Stomach (tissue), 19 donors: ENCODE measurements at places on chromosomes 6 and 20.

- H3K27ac ChIP-seq = no peak overlapping the region
- peaks cover 14% of the 10 kb centered on the region for H3K4me1 ChIP-seq
- H3K4me3 ChIP-seq = no peak overlapping the region
Observed at GRCh38 chr6:168416531-168416930, 24.5 kb upstream of the SMOC2 start.

GRCh38 chr6:157669747-157670216 lies 153.3 kb upstream of the SNX9 start:
- peak; percentile 90 for DNase-seq
- H3K27ac ChIP-seq = peak overlapping the region; percentile 72
- peaks cover 14% of the 10 kb centered on the region for H3K4me1 ChIP-seq
- H3K4me3 ChIP-seq = no peak overlapping the region
- H3K36me3 ChIP-seq = peaks cover 5% of the 10 kb centered on the region

DNA sequence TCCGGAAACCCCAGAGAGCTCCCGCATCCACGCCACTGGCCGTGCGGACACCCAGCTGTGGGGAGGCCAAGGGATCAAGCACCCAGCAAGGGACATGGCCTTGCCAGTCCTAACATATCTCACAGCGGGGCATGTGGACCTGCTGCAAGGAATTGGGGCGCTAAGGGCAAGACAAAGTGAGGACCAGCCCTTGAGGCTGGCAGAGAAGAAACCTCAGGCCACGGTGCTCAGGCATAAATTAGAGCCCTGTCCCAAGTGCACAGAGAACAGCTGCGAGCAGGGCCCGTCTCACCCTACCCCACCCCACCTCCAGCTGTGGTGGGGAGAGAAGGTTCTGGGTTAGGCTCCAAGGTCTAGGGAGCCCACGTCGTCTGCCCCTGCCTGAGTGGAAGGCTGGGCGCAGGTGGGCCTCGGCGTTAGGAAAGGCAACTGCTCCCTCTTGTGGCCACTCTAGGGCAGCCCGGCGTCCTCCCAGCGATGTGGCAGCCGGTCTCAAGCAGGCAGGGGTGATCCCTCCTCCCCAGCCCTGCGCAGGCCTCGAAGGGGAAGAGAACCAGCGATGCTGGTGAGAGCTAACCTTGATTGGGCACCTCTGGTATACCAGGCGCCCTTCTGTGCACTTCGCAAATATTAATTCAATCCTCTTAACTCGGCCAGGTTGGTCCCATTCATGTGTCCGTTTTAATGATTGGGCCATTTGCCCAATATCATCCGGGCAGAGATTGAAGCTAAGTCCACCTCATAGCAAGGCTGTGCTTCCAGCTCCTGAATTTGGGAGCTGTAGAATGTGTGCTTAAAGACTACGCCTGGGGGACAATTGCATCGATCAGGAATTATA lies 235.8 kb downstream of the NFATC2 start:
- peaks cover 6% of the 10 kb centered on the region for H3K4me1 ChIP-seq
- H3K4me3 ChIP-seq = no peak overlapping the region
- peak; percentile 91 for DNase-seq
- H3K27ac ChIP-seq = no peak overlapping the region
- no peaks in the 10 kb centered on the region for H3K36me3 ChIP-seq

DNA sequence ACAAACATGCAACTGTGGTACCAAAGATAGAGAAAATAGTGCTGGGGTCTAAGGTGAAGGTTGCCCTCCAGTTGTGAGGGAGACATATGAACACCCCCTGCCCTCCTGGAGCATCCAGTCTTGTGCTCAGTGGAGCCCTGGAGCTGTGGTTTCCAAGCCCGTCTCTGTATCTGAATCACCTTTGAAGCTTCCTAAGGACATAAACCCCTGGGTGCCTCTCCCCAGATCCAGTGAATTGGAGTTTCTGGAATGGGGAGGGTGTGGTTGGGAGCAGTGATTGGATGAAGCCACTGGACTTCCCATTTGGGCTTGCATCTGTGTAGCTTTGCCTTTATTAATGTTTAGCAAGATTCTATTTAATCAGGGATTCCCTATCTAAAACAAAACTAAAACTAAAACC lies 22.4 kb upstream of the E2F3 start:
- no peak for DNase-seq
- H3K4me1 ChIP-seq = no peaks in the 10 kb centered on the region
- no peak overlapping the region for H3K4me3 ChIP-seq
- H3K27ac ChIP-seq = no peak overlapping the region
- no peaks in the 10 kb centered on the region for H3K36me3 ChIP-seq

DNA sequence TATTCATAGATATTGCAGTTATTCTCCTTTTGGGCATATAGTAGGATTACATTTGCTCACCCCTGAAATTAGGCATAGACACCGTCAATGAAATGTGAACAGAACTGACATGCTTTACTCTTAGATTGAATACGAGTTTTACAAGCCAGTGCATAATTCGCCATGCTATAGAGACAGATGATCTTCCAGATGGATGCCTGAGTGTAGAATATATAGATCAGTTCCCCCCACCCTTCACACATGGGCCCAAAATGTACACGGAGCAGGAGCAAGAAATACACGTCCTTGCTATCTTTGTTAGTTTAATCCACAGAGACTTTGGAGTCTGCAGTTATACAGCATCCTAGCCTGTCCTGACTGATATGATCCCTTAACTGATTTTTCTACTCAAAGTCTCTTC lies 47.4 kb downstream of the LAMA2 start:
- no peak for DNase-seq
- no peaks in the 10 kb centered on the region for H3K4me1 ChIP-seq
- no peak overlapping the region for H3K27ac ChIP-seq
- H3K4me3 ChIP-seq = no peak overlapping the region
- H3K27me3 ChIP-seq = no peaks in the 10 kb centered on the region

DNA sequence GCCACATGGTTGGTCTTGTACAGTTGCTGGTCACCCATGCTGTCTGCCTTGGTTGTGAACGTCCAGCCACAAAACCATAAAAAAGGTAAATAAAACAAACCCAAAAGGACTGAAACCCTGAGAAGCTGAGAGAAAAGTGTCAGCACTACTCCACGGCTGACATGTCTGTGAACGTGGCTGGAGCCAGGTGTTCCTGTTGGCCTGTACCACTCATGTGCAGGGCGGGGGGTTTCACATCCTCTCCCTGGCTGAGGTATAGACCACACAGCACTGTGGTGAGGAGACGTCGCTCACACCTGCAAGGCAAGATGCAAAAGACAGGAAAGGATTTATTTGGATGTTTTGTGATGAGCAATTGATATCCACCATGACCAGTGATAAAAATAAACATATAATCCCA lies 51.9 kb upstream of the MRPS10 start:
- no peak overlapping the region for H3K4me3 ChIP-seq
- no peaks in the 10 kb centered on the region for H3K27me3 ChIP-seq
- H3K36me3 ChIP-seq = peaks cover 22% of the 10 kb centered on the region
- H3K4me1 ChIP-seq = peaks cover under 1% of the 10 kb centered on the region
- peak; percentile 39 for DNase-seq

- DNase-seq = no peak
- H3K27me3 ChIP-seq = no peaks in the 10 kb centered on the region
- no peaks in the 10 kb centered on the region for H3K36me3 ChIP-seq
- H3K4me1 ChIP-seq = no peaks in the 10 kb centered on the region
Observed at GRCh38 chr6:133606852-133607251, 282.1 kb upstream of the TCF21 start.

DNA sequence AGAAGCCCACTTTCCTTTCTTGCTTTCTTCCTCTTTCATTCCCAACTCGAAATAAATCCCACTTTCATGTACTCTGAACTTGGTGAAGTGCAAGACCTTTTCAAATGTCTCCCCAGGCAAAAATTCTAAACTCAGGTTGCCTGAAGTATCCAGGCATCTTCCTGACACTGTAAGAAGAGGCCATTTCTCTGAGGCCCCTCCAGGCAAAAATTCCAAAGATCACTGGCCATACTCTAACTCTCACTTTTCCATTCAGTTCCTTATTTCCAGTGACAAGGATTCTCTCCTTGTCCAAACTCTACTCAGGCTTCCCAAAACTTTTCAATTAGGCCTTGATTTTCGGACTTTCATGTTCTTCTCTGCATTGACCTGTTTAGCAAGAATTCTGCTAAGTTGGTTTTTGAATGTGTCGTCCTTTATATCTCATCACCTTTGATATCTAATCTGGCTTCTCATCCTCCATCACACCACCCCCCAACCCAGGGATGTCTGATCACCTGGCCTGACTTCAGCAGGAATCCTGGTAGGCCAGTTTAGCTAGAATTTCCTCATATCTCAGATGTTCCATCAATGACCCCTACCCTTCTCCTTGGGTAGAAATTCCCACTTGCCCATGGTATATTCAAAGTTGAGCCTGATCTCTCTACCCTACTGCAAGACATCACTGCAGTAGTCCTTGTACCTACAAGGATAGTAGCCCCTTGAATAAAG lies 124.9 kb downstream of the RCAN2 start:
- H3K27me3 ChIP-seq = no peaks in the 10 kb centered on the region
- H3K36me3 ChIP-seq = no peaks in the 10 kb centered on the region
- H3K4me1 ChIP-seq = peaks cover 8% of the 10 kb centered on the region
- H3K4me3 ChIP-seq = no peak overlapping the region
- no peak overlapping the region for H3K27ac ChIP-seq

GRCh38 chr20:52212943-52213342 lies 21.4 kb upstream of the ZFP64 start:
- H3K27me3 ChIP-seq = no peaks in the 10 kb centered on the region
- no peak overlapping the region for H3K4me3 ChIP-seq
- H3K4me1 ChIP-seq = no peaks in the 10 kb centered on the region
- H3K36me3 ChIP-seq = no peaks in the 10 kb centered on the region

DNA sequence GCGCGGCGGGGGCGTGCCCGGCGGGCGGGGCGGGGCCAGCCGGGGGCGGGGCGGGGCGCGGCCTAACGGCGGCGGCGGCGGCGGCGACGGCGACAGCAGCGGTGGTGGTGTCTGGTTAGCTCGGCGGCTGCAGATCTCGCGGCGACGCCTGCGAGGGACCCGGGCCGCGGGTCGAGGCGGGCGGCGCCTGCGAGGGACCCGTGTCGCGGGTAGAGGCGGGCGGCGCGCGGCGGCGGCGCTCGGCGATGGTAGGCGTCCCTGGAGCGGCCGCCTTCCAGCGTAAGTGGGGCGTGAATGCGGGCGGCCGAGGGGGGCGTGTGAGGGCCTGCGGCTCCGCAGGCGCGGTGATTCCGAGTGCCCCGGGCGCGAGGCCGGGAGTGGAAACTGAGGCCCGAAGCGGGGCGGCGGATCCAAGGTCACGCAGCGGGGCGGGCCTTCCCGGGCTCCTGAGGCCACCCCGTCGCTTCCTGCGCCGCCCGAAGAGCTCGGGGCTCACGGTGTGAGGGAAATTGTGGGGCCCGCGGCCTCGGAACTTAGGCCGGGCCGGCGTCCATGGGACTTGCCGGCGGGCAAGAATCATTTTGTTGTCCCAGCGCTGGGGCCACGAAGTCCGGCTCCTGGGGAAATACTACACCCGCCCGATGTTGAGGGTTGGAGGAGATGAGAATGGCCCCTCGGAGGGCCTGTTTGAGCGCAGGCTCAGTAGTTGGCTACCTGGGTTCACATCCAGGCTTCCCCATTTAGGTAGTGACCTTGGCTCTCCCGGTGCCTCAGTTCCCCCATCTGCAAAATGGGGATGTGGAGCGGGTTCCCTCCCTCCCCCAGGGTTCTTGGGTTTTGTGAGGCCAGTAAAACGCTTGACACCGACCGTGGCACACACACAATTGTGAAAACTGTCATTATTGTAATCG lies at the start of gene CBFA2T2:
Gene CBFA2T2, plus strand, starts transcription at position 74 of the 911 bp plus-strand sequence. Its CDS starts 172 bp downstream, at position 246.
- no peaks in the 10 kb centered on the region for H3K27me3 ChIP-seq
- H3K27ac ChIP-seq = peak within 1 kb of the TSS; percentile 94
- peaks cover 6% of the 10 kb centered on the region for H3K4me1 ChIP-seq
- peak within 1 kb of the TSS; percentile 77 for H3K4me3 ChIP-seq
- no peak for DNase-seq
- no peaks in the 10 kb centered on the region for H3K36me3 ChIP-seq

DNA sequence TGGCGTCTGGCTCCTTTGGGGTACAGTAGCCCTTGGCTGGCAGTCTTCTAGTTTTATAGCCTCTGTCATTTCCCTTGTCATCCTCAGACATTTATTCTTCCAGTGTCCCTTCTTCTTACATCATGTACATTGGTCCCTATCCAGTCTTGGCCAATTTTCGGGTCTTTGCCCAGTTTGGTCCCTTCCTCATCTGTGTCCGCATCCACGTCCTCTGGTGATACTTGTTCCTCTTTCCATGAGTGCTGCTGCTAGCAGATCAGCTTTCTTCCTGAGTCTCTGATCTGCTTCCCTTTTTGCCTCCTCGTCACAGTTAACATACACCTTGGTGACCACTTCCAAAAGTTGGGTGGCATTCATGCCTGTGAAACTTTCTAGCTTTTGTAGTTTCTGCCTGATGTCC lies 86.2 kb upstream of the GPR6 start:
- no peaks in the 10 kb centered on the region for H3K36me3 ChIP-seq
- no peaks in the 10 kb centered on the region for H3K27me3 ChIP-seq
- no peak for DNase-seq
- H3K4me3 ChIP-seq = no peak overlapping the region
- H3K27ac ChIP-seq = peak overlapping the region; percentile 68

DNA sequence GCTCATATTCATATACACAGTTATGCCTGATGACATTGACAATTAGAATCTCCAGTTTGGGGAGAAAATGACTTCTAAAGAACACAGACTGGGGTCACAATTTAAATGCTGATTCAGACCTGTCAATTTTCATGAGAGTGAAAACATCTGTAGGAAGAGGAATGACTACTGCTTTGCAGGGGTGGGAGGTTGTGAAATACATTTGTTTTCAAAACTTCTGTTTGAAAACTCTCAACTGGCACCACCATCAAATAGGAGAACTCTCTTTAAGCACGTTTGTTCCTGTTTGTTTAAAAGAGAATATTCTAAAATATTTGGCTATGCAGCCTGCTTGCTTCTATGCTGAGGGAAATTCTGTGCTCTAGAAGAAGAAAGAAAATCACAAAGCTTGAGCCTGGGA lies 50.8 kb upstream of the ADGRF5 start:
- H3K4me1 ChIP-seq = no peaks in the 10 kb centered on the region
- H3K4me3 ChIP-seq = no peak overlapping the region

DNA sequence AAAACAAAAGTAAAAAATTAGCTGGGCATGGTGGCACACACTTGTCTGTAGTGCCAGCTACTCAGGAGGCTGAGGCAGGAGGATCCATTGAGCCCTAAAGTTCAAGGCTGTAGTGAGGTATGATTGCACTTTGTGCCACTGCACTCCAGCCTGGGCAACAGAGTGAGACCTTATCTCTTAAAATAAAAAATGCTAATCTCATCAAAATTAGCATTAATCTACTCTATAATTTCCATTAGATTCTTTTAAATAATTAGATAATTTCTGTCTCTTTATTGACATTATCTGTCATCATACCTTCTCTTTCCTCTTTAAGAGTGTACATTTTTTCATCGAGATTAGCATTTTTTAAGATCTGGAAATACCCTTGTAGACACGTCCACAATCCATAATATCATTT lies 48.0 kb downstream of the PHACTR3 start:
- no peak overlapping the region for H3K27ac ChIP-seq
- no peaks in the 10 kb centered on the region for H3K4me1 ChIP-seq

DNA sequence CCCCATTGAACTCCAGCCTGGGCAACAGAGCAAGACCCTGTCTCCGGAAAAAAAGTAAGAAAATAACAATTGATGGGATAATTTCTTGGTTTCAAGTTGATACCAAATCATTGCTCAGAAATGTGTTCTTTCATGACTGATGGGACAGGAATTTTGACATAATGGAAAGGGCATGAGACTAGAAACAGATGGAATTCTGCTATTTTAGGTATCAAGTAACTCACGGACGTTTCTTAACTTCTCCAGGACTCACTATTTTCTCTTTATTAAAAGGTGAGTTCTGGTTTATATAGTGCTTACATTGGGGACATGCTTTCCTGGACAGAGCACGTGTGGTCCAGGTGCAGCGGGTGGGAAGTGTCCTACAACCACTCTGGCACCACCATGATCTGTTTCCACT lies 6.0 kb upstream of the DSP start:
- H3K27ac ChIP-seq = no peak overlapping the region
- no peaks in the 10 kb centered on the region for H3K27me3 ChIP-seq
- H3K4me3 ChIP-seq = no peak overlapping the region
- no peaks in the 10 kb centered on the region for H3K4me1 ChIP-seq
- no peaks in the 10 kb centered on the region for H3K36me3 ChIP-seq
